ENCODE measurements at places on chromosomes 7 and 10. TPM values are rescaled to one million over a fixed set of nuclear protein-coding genes. Genes with fewer than 3 reads are reported as not detected.

FGFBP3 gene
- 0.83 TPM for total RNA-seq

TYW1B gene
- 2.9 TPM for total RNA-seq

HOXA5 gene
- total RNA-seq: 29.6 TPM

GDF2 gene
- total RNA-seq: not detected

Measured in ovary (tissue), 10 donors.